ENCODE measurements at places on chromosomes 7 and 10. TPM values are rescaled to one million over a fixed set of nuclear protein-coding genes. Genes with fewer than 3 reads are reported as not detected.

GSTO2 gene
- 0.70 TPM for total RNA-seq

NAT16 gene
- total RNA-seq, result not detected

ZNF425 gene
- total RNA-seq, result 0.60 TPM

GRCh38 chr10:102515724-102516123 lies 12.0 kb downstream of the SUFU start:
- no peak for DNase-seq

- DNase-seq, result no peak
Observed at GRCh38 chr7:18995270-18995671, 122.2 kb downstream of the TWIST1 start.

DNA sequence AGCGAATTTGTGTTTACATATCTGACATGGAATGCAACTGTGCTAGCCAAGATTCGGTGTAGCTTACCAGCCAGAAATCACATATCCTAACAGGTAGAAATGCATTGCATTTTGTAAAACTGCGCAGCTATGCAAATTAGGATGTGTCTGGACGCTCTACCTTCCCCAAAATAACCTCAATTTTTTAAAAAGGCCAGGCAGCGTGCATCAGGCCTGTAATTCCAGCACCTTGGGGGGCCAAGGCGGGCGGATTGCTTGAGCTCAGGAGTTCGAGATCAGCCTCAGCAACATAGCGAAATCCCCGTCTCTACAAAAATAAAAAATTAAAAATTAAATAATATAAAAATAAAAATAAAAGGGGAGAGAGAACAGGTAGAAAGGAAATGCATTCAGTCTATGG lies 305.0 kb downstream of the TYW1 start:
- no peak for DNase-seq

DNA sequence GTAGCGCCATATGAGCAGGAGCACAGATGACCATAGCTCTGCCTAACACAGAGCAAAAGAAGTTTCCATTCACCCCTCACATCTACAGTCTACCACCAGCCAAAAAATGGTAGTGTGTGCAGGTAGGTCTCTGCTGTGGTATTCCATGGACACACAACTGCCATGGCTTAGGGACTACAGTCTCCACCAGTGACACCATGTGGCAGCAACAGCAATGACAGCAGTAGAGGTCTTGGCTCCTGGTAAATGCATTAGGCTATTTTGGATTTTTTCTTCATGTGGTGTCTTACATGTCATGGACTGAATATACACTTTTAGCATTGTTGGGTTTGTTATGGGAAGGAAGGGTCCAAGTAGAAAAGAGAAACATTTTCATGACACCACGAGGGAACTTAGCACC lies 70.1 kb upstream of the CABCOCO1 start:
- DNase-seq, result no peak

GRCh38 chr7:143396182-143396581 lies 12.5 kb downstream of the EPHA1 start:
- peak; percentile 39 for DNase-seq

GNAT3 gene
- not detected for total RNA-seq

- no peak for DNase-seq
Observed at GRCh38 chr7:158796667-158797066, 32.6 kb downstream of the ESYT2 start.

DNA sequence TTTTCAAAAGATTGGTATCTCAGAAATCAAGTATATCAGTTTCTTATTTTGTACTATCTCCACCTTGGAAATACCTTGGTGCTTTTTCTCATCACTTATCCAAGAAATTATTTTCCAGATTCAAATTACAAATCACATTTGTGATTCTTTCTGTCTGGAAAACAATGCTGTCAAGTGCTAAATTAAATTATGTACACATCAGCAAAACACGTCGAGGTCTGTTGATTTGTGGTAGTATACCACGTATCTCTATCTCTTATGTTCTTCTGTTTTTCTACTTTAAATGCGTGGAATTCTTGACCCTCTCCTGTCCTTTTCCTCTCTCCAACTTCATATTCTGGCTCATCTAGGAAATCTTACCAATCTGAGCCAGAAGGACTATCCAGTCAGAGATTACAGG lies 214.5 kb downstream of the PTN start:
- DNase-seq, result no peak

CELF2 gene
- 71.2 TPM for total RNA-seq

VAX1 gene
- total RNA-seq, result not detected

DNA sequence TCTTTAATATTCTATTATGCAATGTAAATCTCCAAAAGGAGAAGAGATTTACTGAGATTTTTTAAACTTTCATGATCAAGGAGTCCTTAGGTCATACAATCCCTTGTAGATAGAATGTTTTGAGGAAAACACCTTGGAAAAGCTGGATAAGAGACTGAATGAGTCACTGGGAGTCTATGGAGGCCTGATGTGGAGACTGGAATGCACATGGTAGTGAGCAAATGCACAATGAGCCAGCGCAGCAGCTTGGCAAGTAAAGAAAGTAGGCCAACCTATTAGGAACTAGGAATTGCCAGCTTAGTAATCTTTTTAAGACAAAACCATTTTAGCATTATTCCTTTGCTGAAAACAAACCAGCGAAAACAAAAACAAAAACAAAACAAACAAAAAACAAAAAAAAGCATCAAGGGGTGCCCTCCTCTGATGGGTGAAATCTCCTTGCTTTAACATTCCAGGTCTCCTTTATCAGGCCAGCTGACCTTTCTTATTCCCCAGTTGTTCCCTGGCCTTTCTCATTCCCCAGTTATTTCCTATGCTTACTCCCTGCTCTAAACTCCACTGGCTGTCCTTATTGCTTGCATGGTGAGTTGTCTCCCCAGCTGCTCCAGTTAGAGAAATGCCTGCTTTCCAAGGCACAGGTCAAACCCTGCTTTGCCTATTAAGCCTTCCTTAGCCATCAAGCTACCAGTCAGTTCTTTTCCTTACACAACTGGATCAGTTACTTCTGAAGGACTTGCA lies 135.8 kb downstream of the PLCE1 start:
- DNase-seq, result no peak

GRCh38 chr7:17206349-17206905 lies 92.0 kb upstream of the AHR start:
- no peak for DNase-seq

- no peak for DNase-seq
Observed at GRCh38 chr7:140404565-140405065, 757 bp downstream of the RAB19 start.

DNA sequence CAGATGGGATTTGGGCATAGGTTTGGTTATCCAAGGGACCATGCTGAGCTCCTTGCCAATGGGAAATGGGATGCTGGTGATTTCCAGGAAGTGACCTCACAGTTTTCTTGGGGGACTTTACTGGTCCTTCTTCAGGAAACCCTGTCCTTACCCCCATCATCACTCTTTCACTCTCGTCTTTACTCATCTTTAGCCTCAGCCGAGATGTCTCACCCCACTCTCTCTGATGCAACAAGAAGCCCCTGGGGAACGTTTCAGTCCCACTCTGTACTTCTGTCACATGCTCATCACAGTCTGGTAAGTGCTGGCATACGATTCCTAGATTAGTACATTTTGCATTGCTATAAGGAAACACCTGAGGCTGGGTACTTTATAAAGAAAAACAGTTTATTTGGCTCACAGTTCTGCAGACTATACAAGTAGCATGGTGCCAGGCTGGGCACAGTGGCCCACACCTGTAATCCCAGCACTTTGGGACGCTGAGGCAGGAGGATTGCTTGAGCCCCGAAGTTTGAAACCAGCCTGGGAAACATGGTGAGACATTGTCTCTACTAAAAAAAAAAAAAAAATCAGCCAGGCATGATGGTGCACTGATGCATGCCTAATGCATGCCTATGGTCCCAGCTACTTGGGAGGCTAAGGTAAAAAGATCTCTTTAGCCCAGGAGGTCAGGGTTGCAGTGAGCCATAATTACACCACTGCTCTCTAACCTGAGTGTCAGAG lies 63.5 kb upstream of the VKORC1L1 start:
- no peak for DNase-seq

All from Right ventricle myocardium inferior (tissue), 1 donor.